ENCODE measurements at places on chromosomes 16 and 17. TPM values are rescaled to one million over a fixed set of nuclear protein-coding genes. Genes with fewer than 3 reads are reported as not detected.

Gene TGFB1I1
- total RNA-seq: 4.4 TPM

DNA sequence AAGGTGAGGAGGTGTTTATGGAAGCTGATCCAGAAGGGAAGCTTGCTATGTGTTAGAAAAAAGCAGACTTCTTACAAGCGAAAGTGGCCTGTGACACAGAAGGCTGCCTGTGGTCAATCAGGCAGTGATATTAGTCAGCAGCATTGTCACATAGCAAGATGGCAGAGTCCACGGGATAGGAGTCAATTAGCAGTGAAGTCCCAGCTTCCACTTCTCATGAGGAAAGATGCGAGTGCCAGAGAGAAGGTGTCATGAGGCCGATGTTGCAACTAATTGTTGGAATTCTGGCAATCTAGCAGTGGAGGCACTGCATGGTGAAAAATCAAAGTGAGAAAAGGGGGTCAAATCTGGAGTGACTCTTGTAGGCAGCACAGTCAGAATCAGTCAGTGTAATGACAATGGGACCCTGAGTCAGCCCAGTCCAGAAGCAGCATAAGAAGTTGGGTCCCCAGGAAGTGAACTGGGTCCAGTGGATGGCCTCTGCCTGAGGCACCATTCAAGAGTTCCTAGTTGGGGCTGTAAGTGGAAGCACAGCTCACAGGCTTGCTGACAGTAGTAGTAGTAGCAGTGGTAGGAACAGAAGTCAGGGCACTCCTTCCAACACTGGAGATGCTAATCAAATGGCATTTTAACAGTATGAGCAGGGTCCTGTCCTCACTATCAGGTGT, 85.1 kb downstream of the TNFRSF13B start:
- DNase-seq: no peak

- no peak for DNase-seq
These were observed 20.9 kb downstream of the ENGASE start for GRCh38 chr17:79095345-79096055.

Gene KRT12
- not detected for total RNA-seq
